ENCODE measurements at places on chromosomes 11 and 22. TPM values are rescaled to one million over a fixed set of nuclear protein-coding genes. Genes with fewer than 3 reads are reported as not detected.

GRCh38 chr11:83147895-83148294 lies 9.0 kb upstream of the PCF11 start:
- DNase-seq, result no peak

DNA sequence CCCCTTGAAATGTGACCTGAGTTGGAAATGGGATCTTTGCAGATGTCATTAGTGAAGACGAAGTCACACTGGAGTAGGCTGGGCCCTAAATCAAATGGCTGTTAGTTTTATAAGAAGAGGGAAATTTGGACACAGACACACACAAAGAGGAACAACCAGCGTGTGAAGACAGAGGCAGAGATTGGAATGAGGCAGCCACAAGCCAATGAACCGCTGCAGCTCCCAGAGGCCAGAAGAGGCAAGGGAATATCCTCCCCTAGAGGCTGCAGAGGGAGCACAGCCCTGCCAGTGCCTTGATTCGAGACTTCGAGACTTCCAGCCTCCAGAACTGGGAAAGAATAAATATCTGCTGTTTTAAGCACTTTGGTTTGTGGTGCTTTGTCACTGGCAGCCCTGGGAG lies 484.5 kb downstream of the MN1 start:
- no peak for DNase-seq

TMEM191C gene
- total RNA-seq, result 0.54 TPM

MTMR2 gene
- total RNA-seq, result 37.5 TPM

PHOX2A gene
- not detected for total RNA-seq

GRCh38 chr11:114108501-114109205 lies 49.1 kb downstream of the ZBTB16 start:
- no peak for DNase-seq

DNA sequence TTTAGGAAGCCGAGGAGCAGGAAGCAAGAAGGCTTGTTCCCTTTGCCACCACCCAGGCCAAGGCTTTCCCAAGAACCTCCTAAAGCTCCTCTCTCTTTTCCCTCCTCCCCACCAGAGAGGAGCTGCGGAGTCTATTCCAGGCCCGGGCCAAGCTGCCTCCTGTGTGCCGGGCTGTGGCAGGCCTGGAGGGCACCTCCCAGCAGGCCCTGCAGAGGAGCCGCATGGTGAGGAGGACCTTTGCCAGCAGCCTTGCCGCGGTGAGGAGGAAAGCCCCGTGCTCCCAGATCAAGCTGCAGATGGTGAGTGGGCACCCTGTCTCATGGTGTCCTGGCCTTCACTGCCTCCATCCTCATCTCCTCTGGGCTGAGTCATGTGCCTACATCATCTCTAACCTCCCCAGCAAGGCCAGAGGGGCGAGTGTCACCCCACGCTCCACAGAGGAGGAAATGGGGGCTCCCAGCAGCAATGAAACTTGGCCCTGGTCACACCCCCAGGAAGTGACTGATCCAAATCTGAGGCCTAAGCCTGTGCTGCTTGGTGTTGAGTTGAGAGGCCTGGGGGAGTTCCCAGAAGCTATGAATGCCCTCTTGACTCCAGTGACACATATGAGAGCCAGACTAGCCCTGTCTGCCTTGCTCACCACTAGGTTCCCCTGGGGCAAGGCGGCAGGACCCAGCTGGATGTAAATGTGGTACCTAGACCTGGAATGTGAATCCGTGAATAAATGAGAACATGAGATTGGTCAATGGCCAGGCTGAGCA lies 104.2 kb downstream of the MYO18B start:
- peak; percentile 59 for DNase-seq

- no peak for DNase-seq
Observed at GRCh38 chr11:69726019-69726418, 22.2 kb upstream of the FGF19 start.

GRCh38 chr11:46382646-46383403 lies 1.4 kb downstream of the MDK start:
- DNase-seq, result no peak

THY1 gene
- total RNA-seq, result 1.8 TPM

GDPD4 gene
- not detected for total RNA-seq

KCNA4 gene
- total RNA-seq, result not detected
